ENCODE measurements at places on chromosomes 12 and 14.

DNA sequence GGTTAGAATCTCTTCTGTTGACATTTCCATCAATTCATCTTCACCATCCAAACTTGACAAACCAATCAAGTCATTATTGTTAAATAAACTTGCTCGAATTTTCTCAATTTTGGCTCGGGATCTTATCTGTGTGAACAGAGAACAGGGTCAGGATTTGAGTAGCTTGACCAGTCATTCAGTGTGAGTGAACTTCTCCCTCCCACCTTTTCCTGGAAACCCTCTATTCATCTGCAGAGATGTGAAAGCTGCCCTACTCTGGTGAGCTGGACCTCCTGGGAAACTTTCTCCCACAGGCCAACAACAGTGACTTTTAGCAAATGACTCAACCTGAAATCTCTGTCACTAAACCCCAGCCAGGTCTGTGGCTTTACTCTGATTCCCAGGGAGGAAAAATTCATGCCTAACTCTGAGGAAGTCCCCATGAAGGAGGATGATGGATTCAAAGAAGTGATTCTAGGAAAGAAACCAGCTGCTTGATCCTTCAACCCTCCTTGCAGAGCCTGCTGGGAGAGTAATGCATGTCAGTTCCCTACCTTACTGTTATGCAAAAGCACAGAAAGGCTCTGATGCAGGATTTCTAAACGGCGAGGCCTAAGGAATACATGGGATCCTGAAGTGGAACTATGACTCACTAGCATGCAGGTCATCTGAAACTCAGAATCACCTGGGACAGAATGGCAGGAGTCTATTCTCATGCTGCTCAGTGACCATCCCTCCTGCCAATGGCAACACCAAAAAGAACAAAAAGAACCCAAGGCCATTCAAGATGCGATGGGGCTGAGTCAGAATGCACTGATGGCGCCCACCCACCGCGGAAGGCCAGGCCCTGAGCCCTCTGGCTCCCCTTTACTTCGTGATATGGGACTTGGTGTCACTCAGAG, 58.0 kb downstream of the TRAFD1 start:
- no peak for DNase-seq

DNA sequence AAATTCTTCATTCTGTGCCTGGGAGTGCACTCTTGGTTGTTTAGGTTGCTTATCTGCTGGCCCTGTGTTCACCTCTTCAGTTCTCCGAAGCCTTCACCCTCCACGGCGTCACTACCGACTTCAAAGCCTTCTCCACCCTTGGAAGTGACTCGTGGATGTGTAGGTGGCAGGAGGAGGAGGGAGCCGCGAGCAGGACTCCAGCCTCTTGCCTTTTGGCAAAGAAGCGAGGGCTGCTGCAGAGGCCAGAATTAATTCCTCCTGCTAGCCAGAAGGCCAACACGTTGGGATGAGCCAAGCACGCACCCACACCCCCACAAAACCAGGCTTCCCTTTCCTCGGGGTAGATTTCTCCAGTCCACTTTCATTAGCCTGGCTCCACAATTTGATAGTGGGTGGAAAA, 86.5 kb downstream of the TBX5 start:
- DNase-seq: no peak

DNA sequence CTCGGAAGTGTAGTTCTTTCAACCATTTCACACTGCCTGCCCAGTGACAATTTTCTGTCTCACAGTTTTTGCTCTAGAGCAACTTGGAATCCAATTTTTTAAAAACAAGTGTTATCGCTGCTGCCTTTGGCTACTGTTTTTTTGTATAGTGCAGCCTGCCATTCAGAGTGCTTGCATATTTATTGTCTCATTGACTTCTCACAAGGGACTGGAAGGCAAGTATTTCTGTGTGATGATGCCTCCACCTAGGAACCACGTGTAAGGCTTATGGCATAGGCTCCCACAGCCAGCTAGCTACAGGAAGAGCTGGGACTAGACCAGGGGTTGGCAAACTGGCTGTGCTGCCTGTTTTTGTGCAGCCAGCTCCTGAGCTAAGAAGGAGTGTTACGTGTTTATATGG, 903 bp downstream of the PARPBP start:
- no peak for DNase-seq

- no peak for DNase-seq
Observed at GRCh38 chr14:36493761-36494160, 26.3 kb downstream of the NKX2-1 start.

GRCh38 chr14:28867571-28867970, 101.0 kb downstream of the FOXG1 start:
- DNase-seq: no peak

DNA sequence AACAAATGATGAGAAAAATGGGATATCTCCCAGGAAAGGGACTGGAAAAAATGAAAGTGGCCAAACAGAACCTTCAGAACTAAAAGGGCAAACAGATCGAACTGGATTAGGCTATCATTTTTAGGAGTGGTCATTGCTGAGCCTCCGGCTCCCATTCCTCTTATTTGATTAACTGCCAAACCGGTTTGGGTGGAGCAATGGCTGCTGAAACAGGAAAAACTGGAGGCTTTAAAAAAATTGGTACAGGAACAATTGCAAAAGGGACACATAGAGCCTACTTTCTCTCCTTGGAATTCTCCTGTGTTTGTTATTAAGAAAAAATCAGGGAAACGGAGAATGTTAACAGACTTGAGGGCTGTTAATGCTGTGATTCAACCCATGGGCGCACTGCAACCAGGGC, 49.7 kb downstream of the TNFAIP2 start:
- no peak for DNase-seq

DNA sequence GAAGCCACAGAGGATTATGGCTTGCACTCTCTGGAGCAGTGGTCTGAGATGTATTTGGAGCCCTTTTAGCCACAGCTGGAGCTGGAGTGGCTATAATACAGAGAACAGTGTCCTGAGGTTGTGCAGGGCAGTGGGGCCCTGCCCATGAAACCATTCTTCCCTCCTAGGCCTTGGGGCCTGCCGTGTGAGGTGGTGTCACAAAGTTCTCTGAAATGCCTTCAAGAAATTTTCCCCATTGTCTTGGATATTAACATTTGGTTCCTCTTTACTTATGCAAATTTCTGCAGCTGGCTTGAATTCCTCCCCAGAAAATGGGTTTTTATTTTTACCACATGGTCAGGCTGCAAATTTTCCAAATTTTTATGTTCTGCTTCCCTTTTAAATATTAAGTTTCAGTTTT, 79.3 kb downstream of the UNC79 start:
- DNase-seq: no peak

- no peak for DNase-seq
Observed at GRCh38 chr12:64070454-64070853, 151.6 kb downstream of the KICS2 start.

DNA sequence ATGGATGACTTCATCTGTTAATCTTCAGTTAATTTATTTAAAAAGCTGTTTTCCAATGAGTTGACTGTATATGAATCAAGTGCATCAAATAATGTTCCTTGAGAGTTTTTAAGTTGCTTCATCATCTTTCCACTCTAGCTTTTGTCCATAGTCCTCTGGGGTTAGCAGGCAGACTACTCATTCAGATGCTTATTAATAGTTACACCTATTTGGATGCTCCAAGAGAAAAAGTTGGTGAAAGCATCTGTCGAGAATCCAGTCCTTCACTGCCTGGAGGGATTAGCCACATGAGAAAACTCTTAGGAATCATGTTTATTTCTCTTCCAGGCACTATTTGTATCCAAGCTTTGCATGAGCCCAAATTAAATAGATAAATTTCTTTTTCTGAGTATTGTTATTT, 70.2 kb downstream of the DACT1 start:
- DNase-seq: no peak

DNA sequence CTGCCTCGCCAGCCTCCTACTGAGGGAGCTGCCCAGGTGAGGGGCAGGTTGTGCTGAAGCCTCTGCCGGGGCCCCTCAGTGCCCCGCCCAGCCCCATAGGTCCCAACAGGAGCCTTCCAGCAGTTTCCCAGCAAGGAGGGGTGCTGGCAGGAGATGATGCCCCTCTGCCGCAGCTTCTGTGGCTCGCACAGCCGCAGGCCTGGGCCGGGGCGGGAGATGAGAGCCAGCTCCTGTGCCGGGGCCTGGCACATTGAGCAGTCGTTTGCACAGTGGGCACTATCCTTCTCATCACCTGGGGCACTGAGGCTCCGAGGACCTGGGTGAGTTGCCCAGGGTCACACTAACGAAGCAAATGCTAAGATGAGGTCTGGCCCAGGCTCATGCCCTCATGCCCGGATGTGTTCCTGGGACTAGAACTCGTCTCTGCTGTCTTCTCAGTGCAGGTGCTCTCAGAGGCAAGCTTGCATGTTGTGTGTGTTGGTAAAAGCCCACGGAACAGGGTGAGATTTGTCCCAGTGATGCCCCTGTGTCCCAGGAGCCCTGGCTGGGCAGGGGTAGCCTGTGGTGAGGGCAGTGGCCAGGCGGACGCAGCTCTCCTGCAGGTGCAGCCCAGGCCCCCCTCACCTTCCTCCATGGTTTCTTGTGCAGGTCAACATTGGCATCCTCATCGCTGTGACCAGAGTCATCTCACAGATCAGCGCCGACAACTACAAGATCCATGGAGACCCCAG, 177.5 kb downstream of the ADGRD1 start:
- no peak for DNase-seq

DNA sequence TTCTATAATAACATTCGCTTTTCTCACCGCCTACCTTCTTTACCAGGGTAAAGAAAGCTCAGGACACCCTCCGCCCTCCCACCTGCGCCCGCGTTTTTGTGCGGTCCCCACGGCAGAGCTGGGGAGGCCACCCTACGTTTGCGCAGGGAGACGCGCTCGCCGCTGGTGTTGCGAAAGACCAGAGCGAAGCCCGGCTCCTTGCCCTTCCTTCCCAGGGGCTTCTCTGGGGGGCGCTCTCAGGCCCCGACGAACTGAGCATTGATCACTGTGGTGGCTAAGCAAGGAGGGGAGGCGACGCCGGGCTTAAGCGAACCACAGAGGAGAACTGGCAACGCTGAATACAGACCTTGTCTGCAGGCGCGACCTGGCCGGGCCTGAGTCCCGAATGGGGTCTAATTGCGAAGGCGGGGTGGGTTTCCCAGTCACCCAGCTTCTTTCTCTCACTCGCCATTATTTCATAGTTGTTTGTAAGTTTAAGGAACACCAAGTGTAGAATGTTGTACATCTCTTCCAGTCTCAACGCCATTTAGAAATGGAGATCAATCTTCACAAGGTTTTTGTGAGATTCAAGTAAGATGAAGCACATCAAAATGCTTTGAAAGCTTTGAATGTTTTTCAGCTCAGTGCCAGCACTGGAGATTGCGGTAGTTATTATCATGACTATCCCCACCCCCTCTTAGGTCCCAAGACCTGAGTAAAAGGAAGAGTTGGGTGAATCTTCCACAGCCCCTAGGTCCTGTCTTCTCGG, 1.7 kb upstream of the NKX2-1 start:
- DNase-seq: no peak

GRCh38 chr14:88879022-88879421, 54.6 kb downstream of the TTC8 start:
- no peak for DNase-seq

- DNase-seq: no peak
Observed at GRCh38 chr12:100666588-100666987, 93.1 kb downstream of the GAS2L3 start.

DNA sequence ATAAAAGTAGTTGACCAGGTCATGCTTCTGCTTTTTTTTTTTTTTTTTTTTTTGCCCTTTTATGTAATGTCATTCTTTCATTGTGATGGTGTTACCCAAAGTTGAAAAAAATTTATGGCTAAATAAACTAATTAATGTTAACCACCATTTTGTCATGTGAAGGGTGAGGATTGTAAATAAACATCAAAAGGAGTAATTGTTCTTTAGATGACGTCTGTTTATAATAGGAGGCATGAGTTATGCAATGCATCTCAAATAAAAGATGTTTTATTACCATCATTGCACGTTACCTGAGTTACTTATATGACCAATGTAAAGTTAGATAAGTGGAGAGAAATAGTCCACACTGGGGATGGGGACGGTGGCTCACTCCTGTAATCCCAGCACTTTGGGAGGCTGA, 349.9 kb upstream of the PDE3A start:
- DNase-seq: no peak

- DNase-seq: no peak
Observed at GRCh38 chr12:6167327-6168280, 32.6 kb upstream of the CD9 start.

DNA sequence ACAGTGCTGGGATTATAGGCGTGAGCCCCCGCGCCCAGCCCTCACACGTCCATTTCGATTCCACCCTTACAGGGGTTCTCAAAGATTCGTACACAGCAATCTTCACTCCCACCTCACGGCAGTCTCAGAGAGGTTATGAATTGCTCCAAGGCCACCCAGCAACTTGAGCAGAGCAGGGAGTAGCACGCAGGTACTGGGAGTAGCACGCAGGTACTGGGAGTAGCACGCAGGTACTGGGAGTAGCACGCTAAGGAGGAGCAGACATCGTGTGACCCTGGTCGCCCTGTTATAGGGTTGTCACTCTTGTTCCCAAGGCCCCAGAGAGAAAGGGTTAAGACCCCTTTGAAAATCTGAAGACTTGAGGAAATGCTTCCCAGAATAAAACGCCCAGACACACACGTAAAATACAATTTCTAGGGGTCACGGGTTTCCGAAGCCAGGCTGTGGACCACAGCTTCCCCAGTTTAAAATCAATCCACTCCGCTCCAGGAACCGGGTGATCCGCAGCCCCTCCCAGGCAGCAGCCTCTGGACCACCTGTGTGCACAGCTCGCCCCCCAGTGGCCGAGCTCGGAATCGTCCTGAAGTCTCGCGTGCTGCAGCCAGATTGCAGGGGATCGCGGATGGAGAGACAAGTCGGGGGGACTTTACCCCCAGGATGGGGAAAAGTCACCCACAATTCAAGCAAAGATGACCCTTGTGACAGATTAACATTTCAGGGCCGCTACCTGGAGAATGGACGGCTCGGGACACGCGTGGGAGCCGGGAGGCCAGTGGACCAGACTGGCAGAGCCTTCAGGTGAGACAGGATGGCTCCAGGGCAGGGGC, 92.0 kb downstream of the SCARB1 start:
- DNase-seq: no peak

- DNase-seq: no peak
Observed at GRCh38 chr12:60168441-60168840, 572.6 kb downstream of the SLC16A7 start.

DNA sequence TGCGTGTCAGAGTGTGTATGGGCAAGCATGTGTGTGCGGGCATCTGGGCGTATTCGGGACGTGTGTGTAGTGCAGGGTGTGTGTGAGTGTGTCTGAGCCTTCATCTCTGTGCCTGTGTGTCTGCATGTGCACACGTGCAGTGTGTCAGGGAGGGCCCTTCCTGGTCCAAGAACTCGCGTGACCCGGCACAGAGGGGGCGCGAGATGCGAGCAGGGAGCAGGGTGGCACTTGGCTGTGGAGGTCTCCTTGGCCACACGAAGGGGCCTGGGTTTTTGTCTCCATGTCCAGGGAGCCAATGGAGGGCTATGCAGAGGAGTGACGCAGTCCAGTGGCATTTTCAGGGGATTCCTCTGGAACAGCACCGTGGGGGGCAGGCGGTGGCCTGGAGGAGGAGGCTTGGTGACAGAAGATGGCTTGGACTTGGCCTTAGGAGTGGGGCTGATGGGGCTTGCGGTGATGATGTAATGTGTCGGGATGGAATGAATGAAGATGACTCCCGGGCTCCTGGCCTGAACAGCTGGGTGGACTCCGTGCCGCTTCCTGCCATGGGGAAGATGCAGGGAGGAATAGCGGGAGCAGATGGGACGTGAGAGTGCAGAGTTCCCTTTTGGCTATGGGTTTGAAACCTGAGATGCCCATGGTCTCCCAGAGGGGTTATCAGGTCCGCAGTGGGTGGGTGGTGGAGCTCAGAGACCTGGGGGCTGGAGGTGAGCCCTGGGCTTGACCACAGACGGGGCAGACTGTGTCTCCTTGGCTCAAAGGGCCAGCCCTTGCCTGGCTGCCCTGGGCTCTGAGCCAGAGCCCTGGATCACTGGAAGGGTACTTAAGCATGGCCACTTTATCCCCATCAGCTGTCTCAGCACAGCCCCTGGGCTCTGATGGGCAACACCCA, 208.3 kb downstream of the PHETA1 start:
- DNase-seq: no peak
